ENCODE measurements at places on chromosomes 2 and 18.

DNA sequence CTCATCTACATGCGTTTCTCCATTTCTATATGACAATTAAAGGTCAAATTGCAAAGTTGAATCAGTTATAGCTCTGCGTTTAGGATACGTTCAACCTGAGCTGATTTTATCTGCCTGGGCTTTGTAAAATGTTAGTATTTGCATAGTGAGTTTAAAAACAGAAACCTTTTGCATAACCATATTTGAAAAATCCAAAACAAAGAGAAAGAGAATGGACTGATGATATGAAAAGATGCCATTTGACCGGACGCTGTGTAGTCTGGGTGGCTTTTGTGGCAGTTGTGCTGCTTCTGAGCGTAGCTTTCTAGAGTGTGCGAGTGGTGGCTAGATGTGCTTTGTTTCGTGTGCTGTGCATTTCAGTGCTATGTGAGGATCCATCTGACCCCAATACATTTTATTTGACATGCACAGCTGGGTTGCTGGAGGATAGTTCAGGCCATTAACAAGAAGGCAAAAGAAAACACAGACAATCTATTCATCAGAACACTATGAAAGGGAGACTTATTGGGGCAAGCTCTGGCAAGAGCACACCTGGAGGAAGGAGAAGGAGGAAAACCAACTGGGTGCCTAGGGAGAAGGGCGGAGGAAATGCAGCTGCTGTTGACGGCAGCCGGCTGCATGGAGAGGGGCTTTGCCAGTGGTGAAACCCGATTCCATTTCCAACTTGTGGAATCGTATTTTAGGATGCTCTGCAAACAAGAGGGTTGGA, 126.8 kb downstream of the ACOXL start:
- DNase-seq: no peak

- DNase-seq: no peak
Measured at GRCh38 chr2:74381751-74382150, 1.6 kb upstream of the DCTN1 start.

DNA sequence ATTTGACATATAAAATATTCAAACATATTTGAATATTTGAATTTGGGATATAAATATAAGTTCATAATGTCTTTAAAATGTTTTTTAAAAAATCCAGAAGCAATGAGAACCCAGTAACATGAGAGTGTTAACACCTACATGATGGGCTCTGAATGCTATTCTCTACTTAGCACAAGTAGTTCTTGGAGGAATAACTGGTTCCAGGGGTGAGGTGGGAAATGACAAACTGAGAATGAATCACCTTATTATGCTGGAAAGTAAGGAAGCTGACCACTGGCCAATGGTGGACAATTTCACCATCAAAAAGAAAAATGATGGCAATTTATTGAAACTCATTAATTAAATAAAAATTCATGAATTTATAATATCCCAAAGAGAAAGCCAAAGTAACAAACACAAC, 79.6 kb upstream of the NABP1 start:
- no peak for DNase-seq

- DNase-seq: no peak
Measured at GRCh38 chr2:154696369-154696768, 2.1 kb upstream of the KCNJ3 start.

- DNase-seq: no peak
Measured at GRCh38 chr2:40367652-40368051, 84.2 kb downstream of the SLC8A1 start.

- no peak for DNase-seq
Measured at GRCh38 chr2:122713800-122714199, 958.3 kb downstream of the TSN start.

DNA sequence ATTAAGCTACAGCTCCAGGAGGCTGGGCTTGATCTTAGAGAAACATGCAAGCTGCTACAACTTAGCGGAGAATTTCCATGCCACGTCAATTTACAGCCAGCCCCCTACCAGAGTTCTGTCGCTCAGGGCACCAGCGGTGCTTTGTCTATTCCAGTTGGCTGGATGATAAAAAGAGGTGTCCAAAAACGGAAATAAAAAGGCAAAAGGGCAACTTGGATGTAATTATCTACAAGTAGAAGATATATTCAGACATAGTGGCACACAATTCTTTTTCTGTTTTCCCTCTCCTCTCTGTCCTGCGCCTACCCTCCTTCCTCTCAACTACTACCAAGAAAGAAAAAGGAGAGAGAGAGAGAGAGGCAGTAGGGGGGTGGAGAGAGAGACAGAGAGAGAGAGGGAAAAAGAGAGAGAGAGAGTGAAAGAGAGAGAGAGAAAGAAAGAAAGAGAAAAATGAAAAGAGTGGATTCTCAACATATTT, 363 bp upstream of the RFTN2 start:
- DNase-seq: no peak

- DNase-seq: no peak
Measured at GRCh38 chr18:74268175-74268574, 23.6 kb downstream of the CYB5A start.

DNA sequence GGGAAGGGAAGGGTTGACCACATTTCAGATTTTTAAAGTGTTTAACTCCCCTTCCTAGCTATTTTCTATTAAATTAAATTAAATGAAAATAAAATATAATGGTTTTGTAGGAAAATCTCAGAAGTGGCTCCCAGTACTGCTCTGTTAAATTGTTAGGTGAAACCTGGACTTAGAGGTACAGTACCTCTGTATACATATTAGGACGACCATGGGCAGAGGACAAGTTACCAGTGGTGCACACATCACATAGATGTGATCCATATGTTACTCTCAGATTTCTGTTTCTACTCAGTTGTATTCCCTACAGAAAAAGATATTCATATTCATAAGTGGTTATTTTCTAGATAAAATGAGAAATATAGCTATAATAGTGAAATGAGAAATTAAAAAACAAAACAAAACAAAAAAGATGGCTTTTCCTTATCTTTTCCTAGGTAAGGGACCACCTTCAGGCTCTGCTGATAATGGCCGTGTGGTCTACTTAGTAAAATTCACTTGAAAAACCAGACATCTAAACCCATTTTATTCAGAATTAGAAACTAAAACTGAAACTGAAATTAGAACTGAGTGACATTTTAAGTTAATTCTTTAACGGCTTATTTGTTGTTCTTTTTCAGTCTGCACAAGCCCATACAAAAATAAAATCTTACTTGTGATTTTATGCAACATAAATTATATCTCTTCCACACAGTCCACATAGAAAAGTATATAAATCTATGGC, 832.5 kb upstream of the CHAC2 start:
- DNase-seq: no peak

- no peak for DNase-seq
Measured at GRCh38 chr2:20929721-20930120, 106.8 kb upstream of the LDAH start.

DNA sequence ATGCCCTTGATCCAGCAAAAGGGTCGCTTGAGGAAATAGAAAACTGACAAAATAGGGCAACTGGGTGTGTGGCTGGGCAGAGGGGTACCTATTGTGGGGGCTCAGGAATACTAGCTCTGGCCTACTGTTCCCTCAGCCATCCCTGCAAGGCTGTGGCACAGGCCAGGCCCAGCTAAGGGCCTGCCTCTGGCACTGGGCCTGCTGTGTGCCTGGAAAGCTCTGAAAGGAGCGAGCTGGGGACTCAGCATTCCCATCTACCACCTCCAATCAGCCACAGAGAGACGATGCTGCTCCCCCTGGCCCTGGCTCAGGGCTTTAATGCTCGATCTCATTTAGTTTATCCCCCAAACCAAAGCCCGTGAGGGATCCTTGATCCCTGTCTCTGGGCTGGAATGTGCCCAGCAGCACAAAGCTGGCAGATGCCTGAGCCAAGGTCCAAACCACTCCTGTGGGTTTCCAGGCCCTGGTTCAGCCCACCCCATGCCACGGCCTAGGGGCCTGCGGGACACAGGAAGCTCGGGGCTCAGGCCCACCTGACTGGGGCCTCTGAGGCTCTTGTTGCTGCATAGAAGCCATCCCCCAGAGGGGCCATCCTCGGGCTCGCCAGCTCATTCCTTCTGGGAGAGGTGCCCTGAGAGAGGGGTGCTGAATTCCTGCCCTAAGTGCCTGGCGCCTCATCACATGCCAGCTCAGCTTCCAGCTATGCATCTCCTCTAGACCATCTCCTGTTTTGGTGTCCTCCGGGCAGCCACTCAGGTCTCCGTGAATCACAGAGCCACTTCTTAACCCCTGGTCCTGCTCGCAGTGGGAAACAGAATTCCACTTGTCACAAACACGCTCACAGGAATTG, 43.0 kb upstream of the KCNF1 start:
- DNase-seq: no peak

DNA sequence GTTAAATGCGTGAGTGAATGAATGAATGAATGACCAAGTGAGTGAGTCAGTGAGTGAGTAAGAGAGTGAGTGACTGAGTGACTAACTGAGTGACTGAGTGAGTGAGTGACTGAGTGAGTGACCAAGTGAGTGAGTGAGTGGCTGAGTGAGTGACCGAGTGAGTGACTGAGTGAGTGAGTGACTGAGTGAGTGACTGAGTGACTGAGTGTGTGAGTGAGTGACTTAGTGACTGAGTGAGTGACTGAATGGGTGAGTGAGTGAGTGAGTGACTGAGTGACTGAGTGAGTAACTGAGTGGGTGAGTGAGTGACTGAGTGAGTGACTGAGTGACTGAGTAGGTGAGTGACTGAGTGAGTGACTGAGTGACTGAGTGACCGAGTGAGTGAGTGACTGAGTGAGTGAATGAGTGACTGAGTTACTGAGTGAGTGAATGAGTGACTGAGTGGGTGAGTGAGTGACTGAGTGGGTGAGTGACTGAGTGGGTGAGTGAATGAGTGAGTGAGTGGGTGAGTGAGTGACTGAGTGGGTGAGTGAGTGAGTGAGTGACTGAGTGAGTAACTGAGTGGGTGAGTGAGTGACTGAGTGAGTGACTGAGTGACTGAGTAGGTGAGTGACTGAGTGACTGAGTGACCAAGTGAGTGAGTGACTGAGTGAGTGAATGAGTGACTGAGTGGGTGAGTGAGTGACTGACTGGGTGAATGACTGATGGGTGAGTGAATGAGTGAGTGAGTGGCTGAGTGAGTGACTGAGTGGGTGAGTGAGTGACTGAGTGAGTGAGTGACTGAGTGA, 11.3 kb downstream of the MAL start:
- DNase-seq: no peak

DNA sequence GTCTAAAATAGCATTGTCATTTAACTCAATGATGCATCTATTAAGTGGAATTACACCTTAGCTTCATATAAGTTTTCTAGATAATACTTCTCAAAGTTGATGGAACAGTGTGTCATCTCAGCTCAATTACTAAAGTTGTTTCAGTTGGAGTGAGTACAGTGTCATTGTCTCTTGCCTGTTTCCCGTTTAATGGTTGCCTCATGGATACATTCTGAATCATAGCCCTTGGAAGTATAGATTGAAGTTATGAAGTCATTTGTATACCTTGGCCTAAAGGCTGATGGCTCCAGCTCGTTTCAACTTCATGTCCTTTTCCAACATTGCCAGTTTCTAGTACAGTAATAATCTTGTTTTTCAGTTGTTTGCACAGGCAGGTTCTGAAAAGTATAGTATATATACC, 130.5 kb upstream of the NOSTRIN start:
- no peak for DNase-seq

- DNase-seq: no peak
Measured at GRCh38 chr2:134550566-134551164, 168.1 kb downstream of the TMEM163 start.

GRCh38 chr2:36394804-36395203, 39.2 kb downstream of the CRIM1 start:
- no peak for DNase-seq

Data from T follicular helper cell (primary cell).